SW480 (cell line): ENCODE measurements at places on chromosomes 5 and 9.

GRCh38 chr5:3657364-3658022 lies 61.9 kb downstream of the IRX1 start:
- no peak for DNase-seq

GRCh38 chr9:133684121-133684935 lies 48.2 kb downstream of the DBH start:
- no peak for DNase-seq

- no peak for DNase-seq
Observed at GRCh38 chr9:127847178-127847510, 7.3 kb downstream of the ENG start.

GRCh38 chr5:1399737-1400136 lies 45.5 kb downstream of the SLC6A3 start:
- DNase-seq = no peak

GRCh38 chr5:133457439-133458355 lies 154.6 kb downstream of the FSTL4 start:
- DNase-seq = peak; percentile 52

- DNase-seq = no peak
Observed at GRCh38 chr5:166725593-166725992, 1565.9 kb upstream of the WWC1 start.

DNA sequence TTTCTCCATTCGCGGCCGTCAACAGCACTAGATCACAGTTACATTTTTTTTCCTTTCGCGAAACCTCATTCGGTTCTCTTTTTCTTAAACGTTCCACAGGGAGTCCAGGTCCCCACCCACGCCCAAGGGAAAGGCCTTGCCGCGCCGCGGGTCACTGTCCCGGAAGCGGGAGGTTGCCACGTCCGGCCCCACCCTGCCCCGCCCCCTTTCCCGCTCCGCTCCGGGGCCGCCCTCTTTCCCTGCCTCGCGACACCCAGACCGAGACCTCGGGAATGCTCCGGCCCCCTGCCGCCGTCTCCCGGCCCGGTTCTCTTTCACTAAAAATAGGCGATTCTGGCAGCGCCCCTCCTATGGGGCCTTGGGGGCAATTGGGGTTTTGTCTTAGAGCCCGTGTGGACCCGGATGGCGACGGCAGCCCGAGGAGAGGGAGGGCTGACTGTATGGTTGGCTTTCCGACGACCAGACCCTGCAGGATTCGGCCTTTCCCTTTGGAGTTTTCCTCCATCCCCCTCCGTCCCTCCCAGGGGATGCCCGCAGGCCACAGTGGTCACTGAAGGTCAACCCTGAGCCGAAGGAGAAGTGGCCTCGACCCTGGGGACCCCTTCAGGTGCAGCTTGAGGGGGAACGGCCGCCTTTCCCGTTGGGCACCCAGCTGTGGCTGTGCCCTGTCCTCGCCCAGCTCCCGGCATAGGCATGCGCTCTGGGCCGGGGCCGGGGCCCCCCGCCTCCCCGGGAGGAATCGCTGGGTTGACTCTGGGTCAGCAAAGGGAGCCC lies 2.8 kb upstream of the RACK1 start:
- DNase-seq = peak; percentile 91

GRCh38 chr9:68974431-68974830 lies 39.5 kb downstream of the PRKACG start:
- no peak for DNase-seq

DNA sequence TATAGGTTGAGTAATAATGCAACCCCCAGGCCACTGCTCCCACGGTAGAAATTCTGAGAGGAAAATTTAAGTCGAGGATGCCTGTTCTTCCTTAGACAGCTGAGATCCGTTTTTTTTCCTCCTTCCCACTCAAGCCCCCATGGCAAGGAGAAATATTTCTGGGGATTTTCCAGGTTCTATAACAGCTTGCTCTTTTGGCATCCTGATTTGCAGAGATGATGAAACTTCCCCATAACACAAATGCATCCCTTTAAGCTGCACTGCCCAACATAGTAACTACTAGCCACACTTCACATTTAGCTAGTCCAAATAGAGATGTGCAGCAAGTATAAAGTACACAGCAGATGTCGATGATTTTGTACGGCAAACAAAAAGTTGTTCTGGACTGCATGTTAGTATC lies 32.5 kb upstream of the GNA14 start:
- DNase-seq = no peak

DNA sequence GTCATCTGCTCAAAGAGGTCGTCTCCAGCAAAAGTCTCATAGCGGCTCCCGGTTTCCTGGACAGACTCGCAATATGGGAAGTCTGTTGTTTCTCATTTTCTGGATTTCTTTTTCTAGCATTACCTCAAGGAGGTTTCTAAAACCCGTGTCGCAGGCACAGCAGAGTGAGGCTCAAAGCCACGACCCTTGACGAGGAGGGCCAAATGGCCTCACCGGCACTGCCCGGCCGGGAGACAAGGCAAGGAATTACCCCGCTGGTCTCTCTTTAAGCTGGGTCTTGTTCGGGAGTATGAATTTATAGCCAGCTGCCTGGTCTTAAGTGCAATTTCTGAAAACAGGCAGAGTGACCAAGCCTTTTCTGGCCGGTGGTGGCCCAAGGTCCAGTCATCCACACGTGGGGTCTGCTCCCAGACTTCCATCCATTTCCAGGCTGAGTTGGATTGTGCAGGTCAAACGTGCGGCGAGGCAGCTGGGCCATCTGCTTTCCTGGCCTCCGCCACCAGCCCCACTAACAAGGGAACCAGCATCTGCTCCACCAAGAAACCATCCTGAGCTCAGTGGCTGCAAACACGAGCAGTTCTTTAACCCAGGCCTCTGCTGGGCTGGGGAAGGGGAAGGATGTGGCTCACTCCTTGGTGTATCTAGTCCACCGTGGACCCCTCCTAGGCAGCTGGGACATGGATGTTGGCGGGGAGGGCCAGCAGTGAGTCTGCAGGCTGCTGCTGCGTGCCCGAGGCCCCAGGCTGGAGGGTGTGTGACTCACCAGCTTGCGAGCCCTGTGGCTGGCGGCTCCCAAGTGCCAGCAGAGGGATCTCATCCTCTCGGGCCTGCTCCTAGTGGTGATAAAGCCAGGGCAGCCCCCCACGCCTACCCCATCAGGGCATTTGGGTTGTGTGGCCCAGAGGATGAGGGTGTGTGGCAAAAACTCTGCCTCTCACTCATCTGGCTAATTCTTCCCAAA lies 55.6 kb upstream of the COL5A1 start:
- DNase-seq = peak; percentile 27

GRCh38 chr5:17292434-17293015 lies 75.1 kb downstream of the BASP1 start:
- no peak for DNase-seq
